ENCODE measurements at places on chromosomes 13 and 19.

DNA sequence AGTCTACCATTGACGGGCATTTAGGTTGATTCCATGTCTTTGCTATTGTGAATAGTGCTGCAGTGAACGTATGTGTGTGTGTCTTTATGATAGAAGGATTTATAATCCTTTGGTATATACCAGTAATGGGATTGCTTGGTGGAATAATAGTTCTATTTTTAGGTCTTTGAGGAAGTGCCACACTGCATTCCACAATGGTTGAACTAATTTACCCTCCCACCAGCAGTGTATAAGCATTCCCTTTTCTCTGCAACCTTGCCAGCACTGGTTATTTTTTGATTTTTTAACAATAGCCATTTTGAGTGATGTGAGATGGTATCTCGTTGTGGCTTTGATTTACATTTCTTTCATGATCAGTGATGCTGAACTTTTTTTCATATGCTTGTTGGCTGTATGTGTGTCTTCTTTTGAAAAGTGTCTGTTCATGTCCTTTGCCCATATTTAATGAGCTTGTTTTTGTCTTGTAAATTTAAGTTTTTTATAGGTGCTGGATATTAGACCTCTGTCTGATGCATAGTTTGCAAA, 37.5 kb downstream of the RFC3 start:
- no peak for DNase-seq

DNA sequence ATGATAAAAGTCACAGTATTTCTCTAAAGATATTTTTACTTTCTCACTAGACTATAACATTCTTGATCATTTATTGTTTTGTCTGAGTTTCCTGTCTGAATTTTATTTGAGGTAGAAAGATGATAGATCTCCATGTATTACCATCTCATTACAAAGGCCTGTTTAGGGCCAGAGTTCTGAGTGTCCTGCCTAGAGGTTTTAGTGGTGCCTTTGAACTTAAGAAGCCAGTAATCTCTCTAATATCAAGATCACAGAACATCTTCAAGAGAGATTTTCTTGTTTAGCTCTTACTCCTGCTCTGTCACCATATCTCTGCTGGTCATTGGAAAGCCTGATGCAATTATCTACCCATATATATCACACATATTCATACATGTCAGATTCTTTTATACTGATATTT, 101.5 kb downstream of the ZAR1L start:
- no peak for DNase-seq

- no peak for DNase-seq
Observed at GRCh38 chr13:73820688-73821087, 313.5 kb downstream of the KLF12 start.

DNA sequence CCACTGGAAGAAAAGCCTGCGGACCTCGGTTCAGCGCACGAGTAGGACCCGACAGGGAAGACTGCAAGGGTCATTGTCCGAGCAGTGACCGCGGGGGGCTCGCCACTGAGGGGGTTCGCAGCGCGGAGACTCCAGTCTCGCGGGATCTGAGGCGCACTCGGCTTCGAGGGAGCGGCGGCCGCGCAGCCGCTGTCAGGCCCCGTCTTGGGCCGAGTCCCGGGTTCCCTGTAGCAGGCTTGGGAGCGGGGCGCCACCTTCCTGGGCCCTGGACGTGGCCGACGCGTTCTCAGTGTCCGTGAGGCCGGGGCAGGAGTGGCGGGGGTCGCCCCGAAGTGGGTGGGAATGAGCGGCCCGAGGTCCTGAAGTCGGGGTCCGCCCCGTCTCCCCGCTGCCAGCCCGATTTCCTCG, 474 bp upstream of the FAM174C start:
- DNase-seq = no peak

All from thymus (tissue), 14 donors.